ENCODE measurements at places on chromosomes 1 and 21. TPM values are rescaled to one million over a fixed set of nuclear protein-coding genes. Genes with fewer than 3 reads are reported as not detected.

The THEM5 gene
- total RNA-seq: not detected

The FCRL5 gene
- not detected for total RNA-seq

- no peak for DNase-seq
Measured at GRCh38 chr1:233432916-233433315, 105.4 kb downstream of the MAP3K21 start.

GRCh38 chr1:205285381-205286101, 36.0 kb downstream of the NUAK2 start:
- DNase-seq: no peak

- DNase-seq: no peak
Measured at GRCh38 chr1:93076268-93076667, 2.8 kb upstream of the MTF2 start.

Data from spinal cord (tissue), 10 donors.